Astrocyte (in vitro differentiated cells and primary cell): ENCODE measurements at places on chromosomes 1 and 21. TPM values are rescaled to one million over a fixed set of nuclear protein-coding genes. Genes with fewer than 3 reads are reported as not detected.

RHBDL2 gene
- not detected in 2 replicates for total RNA-seq

SUSD4 gene
- total RNA-seq = 9.2 and 18.8 TPM in 2 replicates

DNA sequence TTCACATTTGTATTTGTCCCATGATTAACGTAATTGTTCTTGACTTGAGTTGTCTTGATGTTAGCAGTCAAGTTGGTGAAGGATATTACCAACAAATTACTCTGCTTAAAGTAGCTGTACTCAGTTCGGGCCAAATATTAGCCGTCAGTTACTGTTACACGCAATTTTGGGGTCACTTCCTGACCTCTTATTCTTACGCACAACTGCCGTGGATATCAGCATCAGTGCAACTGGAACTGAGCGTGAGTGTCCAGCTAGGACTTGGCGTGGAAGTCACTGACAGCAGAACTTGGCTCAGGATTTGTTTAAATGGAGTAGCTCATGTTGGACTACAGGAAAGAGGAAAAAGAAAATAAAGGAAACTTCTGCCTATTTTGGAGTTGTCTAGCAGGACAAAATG is 56.4 kb downstream of the ADAMTS1 start:
- no peak overlapping the region for H3K27ac ChIP-seq
- no peak overlapping the region for H3K4me3 ChIP-seq
- H3K27me3 ChIP-seq = no peaks in the 10 kb centered on the region
- H3K36me3 ChIP-seq = no peaks in the 10 kb centered on the region
- no peak for DNase-seq

GRCh38 chr1:204493984-204494280 is 673 bp downstream of the PIK3C2B start:
- peak; percentile 38 for DNase-seq
- no peaks in the 10 kb centered on the region for H3K36me3 ChIP-seq

GRCh38 chr1:100051893-100052292 is 80.8 kb downstream of the SASS6 start:
- H3K36me3 ChIP-seq = peaks cover 3% of the 10 kb centered on the region
- no peak for DNase-seq
- no peaks in the 10 kb centered on the region for H3K27me3 ChIP-seq
- no peaks in the 10 kb centered on the region for H3K4me1 ChIP-seq
- H3K27ac ChIP-seq = no peak overlapping the region
- no peak overlapping the region for H3K4me3 ChIP-seq

DNA sequence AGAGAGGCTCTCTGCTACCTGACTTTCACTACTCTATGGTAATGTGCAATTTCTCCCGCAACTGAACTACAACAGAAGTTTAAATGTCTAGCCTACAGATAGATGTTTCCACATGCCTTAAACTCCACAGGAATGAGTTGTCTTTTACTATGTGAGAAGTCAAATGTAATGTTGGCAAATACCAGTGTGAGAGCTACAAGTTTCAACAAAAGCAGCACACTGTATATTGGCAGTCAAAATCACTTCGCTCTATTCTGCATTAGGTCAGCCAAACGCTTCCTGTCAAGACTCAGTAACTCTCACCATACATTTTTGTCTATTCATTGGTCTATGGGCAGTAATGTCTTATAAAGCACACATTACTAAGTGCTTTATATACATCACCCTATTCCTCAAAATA is 41.9 kb downstream of the LUZP1 start:
- no peak overlapping the region for H3K27ac ChIP-seq
- peaks cover 31% of the 10 kb centered on the region for H3K4me1 ChIP-seq
- no peaks in the 10 kb centered on the region for H3K36me3 ChIP-seq
- DNase-seq = peak; percentile 78

- no peaks in the 10 kb centered on the region for H3K36me3 ChIP-seq
- DNase-seq = peak; percentile 37
- no peak overlapping the region for H3K27ac ChIP-seq
- peaks cover 14% of the 10 kb centered on the region for H3K4me1 ChIP-seq
Observed at GRCh38 chr1:94669198-94669597, 127.6 kb upstream of the F3 start.

DNA sequence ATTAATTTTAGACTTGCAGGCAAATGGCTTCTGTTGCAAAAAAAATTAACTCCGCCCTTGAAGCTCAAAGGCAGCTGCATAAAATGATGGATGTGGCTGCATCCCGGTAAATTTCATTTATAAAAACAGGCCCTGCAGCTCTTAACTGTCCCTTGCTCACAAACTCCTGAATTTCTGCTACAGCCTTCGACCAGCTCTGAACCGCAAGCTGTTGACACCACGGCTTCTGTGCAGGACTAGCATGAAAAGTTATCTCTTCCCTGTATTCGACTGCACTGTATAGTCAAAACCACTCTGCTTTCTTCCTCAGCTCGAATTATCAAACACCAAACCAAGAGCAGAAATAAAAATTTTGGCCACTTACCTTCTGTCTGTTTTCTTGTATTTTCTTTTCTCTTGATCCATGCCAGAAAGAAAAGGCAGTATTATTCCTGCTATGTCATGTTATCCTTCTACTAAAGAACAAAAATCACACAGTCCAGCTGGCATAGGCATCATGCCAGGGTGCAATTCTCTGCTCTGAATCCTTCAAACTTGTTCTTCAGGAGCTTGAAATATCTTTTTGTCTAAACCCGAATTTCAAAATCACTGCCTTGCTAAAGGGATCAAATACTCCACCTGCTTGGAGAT is 195.5 kb upstream of the NCAM2 start:
- no peak overlapping the region for H3K27ac ChIP-seq
- H3K27me3 ChIP-seq = no peaks in the 10 kb centered on the region
- DNase-seq = no peak
- no peaks in the 10 kb centered on the region for H3K4me1 ChIP-seq
- no peaks in the 10 kb centered on the region for H3K36me3 ChIP-seq
- H3K4me3 ChIP-seq = no peak overlapping the region

KCNJ15 gene
- total RNA-seq = 1.8 and 2.2 TPM in 2 replicates

- H3K27me3 ChIP-seq = no peaks in the 10 kb centered on the region
- no peak for DNase-seq
- no peaks in the 10 kb centered on the region for H3K36me3 ChIP-seq
- no peaks in the 10 kb centered on the region for H3K4me1 ChIP-seq
- no peak overlapping the region for H3K4me3 ChIP-seq
Observed at GRCh38 chr1:79974659-79975058, 968.1 kb upstream of the ADGRL4 start.

IGSF9 gene
- 0.89 and 2.1 TPM in 2 replicates for total RNA-seq

MYBPH gene
- not detected in 2 replicates for total RNA-seq

DNA sequence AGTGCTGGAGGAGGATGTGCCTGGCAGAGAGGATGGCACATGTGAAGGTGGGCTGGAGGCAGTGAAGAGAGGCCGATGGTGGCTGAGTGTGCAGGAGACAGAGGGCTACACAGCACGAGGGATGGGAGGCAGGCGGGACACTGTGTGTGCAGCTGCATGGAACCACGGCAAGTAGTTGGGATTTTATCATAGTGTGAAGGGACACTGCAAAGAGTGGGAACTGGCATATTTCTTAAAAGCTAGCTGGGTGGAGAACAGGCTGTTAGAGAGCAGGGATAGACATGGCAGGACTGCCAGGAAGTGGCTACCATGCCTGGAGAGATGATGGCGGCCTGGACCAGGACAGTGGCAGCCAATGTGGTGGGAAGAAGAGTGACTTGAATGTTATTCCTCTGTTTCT is 102.4 kb upstream of the TLR5 start:
- no peak overlapping the region for H3K27ac ChIP-seq
- DNase-seq = no peak
- H3K36me3 ChIP-seq = no peaks in the 10 kb centered on the region
- H3K4me1 ChIP-seq = no peaks in the 10 kb centered on the region
- no peaks in the 10 kb centered on the region for H3K27me3 ChIP-seq

GRCh38 chr1:206737729-206738201 is 32.8 kb upstream of the IL19 start:
- H3K4me1 ChIP-seq = peaks cover 12% of the 10 kb centered on the region
- H3K4me3 ChIP-seq = no peak overlapping the region
- H3K27me3 ChIP-seq = no peaks in the 10 kb centered on the region
- no peak for DNase-seq
- peaks cover 5% of the 10 kb centered on the region for H3K36me3 ChIP-seq
- no peak overlapping the region for H3K27ac ChIP-seq
